ENCODE measurements at places on chromosomes 2 and 18.

- no peak for DNase-seq
Observed at GRCh38 chr2:178392215-178392614, 58.8 kb downstream of the PRKRA start.

DNA sequence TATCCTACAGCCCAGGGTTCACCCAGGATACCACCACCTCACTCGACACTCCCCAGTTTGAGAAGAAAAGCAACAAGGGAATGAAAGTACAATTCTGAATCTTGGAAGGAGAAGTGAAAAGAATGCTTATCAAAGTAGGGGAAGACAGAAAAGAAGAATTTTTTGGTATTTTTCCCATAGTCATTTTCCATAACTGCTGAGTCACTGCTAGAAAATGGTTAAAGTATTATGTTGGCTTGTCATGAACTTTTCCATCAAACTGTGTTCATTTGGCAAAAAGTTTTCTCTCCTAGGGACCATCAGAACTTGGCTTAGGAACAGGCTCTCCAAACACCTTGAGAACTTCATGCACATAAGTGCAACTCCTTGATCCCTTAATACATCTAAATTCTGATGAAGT lies 192.0 kb downstream of the BCL11A start:
- no peak for DNase-seq

- no peak for DNase-seq
Observed at GRCh38 chr2:150135223-150135883, 352.1 kb downstream of the RND3 start.

DNA sequence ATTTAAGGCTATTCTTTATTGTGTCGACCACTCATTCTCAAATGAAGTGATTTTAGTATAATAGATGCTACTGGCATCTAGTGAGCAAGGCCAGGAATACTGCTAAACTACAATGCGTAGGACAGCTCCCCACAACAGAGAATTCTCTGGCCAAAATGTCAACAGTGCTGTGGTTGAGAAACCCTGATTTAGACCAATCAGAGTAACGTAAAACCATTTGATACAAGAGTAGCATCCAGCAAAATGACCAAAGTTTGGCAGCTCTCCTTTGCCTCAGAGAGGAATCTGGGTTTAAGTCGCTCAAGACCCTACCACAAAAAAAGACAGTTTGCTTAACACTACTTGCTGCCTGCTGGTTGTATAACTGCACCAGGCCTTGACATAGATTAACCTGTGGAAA lies 37.0 kb upstream of the TTN start:
- no peak for DNase-seq

- DNase-seq = peak; percentile 57
Observed at GRCh38 chr2:174180165-174180724, 68.1 kb downstream of the OLA1 start.

DNA sequence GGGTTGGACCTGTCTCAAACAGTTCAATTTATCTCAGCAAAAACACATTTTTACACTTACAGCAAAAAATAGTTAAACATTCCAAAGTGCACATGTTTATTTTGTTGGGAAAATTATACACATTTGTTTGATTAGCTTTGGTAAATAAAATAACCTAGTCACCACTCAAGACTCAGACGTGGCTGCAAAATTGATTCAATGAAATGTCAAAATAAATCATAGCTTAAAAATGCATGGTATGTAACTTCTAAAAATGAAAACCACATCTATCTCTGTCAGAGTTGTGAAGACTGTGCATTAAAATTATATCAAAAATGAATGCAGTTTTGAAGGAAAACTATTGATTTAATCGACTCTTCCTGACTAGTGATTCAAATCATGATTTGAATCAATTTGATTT lies 56.7 kb downstream of the GALNT14 start:
- DNase-seq = no peak

DNA sequence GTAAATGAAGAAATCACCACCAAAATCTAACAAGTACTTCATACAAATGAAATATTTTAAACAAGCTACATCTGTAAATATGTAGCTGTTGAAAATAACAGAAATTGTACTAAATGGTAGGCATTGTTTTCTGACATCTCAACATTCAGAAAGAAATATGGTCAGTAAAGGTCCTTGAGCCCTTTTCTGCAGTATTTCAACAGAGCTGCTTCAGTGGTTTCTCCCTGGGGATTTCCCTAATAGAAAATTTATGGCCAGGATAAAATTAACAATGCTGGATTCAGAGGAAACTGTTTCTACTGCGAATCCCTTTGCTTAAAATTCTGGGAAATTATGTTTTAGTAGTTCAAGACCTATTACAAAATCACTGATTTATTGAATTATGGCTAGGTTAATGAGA lies 256.6 kb downstream of the PIEZO2 start:
- DNase-seq = no peak

- DNase-seq = peak; percentile 62
Observed at GRCh38 chr2:215983581-215984351, 29.6 kb downstream of the MREG start.

DNA sequence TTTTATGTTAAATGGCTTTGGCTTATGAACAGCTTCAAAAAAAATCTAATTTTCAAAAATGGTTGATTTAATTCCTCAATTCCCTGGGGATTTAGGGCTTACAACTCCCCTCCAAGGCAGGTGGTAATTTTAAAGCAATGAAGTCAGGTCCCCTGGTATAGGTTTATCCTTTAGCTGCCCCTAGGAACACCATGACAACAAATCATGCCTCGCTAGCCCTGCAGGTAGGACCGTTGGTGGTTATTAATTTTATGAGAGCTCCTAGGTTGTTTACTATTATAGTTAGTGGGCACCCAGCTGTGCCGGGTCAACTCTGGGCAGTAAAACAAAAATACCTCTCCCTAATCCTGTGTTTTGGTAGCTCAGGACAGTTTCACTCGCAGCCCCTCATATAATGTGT lies 26.2 kb upstream of the MBOAT2 start:
- no peak for DNase-seq

DNA sequence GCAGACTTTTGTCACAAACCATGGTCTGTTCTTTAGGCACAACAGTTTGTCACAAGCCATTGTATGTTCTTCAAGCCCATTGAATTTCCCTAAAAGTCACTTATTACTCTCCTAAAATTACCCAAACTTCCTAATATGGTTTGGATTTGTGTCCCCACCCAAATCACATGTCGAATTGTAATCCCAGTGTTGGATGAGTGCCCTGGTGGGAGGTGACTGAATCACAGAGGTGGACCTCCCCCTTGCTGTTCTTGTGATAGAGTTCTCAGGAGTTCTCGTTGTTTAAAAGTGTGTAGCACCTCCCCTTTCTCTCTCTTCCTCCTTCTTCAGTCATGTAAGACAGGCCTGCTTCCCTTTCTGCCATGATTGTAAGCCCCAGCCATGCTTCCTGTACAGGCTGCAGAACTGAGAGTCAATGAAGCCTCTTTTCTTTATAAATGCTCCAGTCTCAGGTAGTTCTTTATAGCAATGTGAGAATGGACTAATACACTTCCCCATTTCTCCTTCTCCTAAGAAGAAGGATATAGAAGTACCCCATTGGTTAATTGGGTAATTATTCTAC lies 11.2 kb upstream of the GYPC start:
- peak; percentile 84 for DNase-seq

DNA sequence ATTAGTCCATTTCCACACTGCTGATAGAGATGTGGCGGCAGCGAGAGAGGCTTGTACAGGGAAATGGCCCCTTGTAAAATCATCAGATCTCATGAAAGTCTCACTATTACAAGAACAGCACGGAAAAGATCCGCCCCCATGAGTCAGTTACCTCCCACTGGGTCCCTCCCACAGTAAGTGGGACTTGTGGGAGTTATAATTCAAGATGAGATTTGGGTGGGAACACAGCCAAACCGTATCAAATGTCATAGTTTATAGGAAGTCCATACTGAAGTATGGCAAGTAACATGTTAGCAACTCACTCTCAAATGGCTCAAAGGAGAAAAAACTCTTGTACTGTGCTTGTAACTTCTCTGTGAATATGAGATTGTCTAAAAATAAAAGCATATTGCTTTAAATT lies 56.1 kb downstream of the FARP2 start:
- DNase-seq = peak; percentile 50

DNA sequence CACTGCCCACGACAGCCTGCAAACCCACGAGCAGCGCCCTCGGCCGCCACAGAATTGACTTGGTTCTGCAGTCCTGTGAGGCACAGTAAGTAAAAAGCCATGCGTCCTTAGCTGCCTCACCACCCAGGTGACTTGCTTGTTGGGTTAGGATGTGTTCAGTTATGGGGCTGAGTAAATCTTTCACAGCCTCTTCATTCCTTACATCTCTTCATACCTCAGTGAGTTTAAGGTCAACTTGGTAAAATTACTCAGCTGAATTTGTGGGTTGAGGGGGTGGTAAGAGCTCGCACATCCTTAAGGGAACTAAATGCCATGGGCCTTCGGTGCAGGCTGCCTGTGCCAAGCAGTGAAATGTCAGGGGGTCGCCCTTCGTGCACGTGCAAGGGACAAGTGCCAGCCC lies 165.2 kb upstream of the ALKAL2 start:
- no peak for DNase-seq

DNA sequence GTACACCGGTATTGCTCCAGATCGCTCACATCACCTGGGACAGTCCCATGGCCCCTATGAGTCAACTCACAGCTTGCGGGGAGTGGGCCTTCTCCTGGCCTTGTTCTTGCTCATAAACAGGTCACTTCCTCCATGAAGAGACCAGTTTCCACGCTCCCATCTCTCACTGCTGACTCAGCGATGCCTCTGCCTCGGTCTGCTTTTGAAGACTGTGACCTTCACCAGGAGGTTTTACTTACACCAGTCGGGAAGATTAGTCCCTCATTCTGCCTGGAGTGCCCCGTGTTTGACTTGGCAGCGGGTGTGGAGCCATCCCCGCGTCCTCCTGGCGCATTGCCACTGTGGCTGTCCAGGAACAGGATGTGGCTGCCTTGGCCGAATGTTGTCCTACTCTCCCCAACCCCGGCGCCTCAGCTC lies 159.8 kb downstream of the RHBDD1 start:
- DNase-seq = no peak

DNA sequence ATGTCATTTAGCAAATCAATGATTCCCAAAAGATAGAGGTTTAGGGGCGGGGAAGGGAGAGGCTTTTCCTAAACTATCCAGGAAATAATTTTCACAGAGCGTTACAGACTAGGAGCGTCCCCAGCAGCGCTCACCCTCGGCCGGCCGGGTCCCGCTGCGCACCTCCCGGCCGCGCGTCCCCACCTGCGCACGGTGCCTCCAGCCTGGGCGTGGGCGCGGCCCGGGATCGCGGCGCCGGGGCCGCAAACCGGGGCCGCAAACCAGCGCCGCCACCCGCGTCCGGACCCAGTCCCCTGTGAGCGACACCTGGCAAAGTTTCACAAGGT lies 684 bp upstream of the ZCCHC2 start:
- no peak for DNase-seq

DNA sequence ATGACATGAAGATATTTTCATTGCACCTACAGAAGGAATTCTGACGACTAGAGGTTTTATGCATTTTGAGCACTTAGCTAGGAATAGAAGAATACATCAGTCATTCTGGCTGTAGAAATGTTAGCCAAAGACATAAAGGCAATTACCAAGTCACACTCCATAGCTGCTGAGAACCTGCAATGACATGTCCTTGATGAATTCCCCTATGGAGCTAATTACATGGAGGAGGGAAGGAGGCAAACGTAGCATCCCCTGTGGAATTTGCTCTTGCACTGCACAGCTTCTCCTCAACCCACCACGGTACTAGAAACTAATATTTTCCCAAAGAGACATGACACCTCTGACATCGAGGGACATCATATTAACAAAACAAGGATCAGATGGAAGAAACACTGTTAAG lies 174.0 kb upstream of the SESTD1 start:
- no peak for DNase-seq

- DNase-seq = no peak
Observed at GRCh38 chr18:3579701-3580100, 129.7 kb downstream of the TGIF1 start.

- DNase-seq = peak; percentile 19
Observed at GRCh38 chr2:167294776-167295140, 406.5 kb downstream of the XIRP2 start.

DNA sequence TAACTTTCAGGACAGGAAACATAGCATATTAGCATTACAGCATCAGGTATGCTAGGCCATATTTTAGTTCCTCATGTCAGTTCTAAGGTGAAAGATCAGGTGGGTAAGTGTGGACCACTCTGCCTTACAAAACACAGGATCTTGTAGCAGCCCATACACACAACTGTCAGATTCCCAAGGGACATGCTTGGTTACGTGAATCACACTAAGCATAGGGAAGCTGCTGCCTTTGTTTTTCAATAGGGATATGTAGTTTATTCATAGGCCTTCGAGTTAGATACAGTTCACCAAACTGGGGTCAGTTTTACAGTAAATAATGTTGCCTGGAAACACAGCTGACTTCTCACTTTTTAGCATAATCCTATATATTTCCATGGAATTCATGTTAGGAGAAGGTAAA lies 116.1 kb upstream of the OTX1 start:
- DNase-seq = no peak

DNA sequence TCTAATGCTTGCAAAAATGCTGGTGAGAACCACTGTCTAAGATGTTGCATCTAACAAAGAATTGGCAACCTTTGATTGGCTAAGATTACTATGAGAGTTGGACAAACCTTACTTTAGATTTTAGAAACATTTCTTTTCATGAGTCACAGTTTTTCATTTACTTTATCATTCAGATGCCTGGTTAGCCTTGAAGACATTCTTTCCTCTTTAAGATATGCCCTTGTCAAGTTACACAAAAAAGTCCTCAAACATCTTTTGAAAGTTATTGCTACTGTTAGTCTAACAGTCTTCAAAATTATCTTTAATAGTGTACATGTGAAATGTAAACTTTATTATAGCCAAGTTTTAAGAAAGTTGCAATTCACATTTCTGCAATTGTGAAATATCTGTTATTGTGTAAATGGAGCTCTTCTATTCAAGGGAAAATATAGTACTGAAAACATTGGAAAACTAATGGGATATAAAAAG lies 276.3 kb downstream of the RND3 start:
- DNase-seq = no peak

DNA sequence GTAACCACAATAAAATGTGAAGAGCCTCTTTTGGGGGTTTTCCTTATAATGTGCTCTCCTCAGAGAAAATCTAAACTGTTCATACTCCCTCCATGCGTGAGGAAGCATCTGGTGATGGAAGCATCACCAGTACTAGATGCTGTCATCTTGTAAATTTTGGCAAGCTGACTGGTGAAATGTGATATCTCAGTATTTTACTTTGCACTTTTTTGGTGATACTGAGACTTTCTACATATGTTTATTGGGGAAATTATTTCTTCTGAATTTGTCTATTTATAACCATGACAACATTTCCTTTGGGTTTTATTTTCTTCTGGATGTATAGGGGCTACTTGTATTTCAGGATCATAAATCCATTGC lies 95.9 kb upstream of the DLGAP1 start:
- DNase-seq = no peak
